ENCODE measurements at places on chromosomes 12 and 14. TPM values are rescaled to one million over a fixed set of nuclear protein-coding genes. Genes with fewer than 3 reads are reported as not detected.

DNA sequence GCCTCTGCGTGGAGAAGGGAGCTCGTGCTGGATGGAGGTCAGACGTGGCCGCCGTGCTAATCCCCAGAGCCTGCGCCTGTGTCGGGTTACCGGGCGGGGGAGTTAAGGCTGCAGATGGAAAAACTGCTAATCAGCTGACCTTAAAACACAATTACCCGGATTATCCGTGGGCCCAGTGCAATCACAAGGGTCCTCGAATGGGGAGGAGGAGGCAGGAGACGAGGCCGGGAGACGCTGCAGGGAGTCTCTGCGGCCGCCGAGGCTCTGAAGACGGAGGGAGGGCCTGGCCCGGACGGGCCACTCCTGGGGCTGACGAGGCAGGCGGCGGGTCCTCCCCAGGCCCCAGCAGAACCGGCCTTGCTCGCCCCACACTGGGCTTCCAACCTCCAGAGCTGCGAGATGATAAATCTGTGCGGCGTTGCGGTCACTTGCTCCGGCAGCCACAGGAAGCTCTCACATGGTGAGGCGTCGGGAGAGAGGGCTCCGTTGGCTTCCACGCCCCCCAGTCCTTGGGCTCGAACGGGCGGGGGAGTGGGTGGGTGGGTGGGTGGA, 32.9 kb upstream of the FBRSL1 start:
- no peak for DNase-seq

DNA sequence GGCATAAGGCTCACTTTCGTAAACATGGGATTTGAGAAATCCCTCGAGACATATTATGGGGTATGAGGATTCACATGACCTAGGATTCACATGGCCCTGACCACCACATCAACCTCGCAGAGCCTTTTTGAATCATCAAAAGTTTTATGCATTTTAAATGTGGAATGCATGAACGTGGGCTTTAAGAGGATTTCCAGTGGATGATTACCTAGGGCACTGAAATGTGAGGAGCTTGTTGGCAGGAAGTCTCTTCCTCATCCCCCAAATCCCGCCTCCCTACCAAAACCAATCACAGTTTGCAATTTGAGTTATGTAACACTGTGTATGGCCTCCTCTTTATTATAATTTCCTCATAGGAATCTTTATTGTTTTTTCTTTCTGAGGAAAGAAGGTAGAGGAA, 659.6 kb upstream of the TBX3 start:
- no peak for DNase-seq

- no peak for DNase-seq
These were observed 66.4 kb downstream of the PAWR start for GRCh38 chr12:79624378-79624777.

TM9SF1 gene
- polyA plus RNA-seq = 43.7 TPM

COX14 gene
- polyA plus RNA-seq = 35.6 TPM

CCDC85C gene
- 30.3 TPM for polyA plus RNA-seq

ANO4 gene
- 7.0 TPM for polyA plus RNA-seq

DNA sequence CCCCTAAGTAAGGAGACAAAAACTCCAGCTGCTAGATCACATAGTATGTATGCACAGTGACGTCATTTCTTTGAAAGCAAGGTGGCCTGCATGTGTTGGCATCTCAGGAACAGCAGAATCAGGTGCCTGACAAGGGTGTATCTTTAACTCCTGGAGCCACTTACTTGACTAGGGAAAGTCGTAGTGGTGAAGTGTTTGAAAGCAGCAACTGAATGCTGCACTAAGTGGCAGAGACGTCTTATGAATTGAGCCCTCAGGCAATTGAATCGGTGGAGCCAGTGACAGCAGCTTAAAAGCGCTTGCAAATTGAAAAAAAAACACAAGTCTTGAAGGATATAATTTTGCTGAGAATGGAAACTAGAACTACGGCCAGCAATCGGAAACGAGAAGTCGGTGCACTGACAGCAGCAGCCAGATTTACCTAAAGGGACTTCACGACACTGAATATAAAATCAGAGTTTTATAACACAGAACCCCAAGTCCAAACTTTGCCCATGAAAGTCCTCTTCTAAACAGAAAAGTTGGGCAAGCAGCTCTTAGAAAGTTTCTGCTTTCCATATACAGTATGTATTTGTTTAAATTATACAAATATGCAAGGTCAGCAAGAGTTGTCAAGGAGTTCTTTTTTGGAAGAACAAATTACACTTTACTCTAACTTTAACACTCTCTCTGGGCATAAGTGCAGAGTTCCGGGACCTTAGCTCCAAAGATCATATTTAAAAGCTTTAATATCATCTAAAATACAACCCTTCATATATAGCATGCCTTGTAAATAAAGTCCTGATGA, 1.1 kb downstream of the IGF1 start:
- DNase-seq = no peak

DNA sequence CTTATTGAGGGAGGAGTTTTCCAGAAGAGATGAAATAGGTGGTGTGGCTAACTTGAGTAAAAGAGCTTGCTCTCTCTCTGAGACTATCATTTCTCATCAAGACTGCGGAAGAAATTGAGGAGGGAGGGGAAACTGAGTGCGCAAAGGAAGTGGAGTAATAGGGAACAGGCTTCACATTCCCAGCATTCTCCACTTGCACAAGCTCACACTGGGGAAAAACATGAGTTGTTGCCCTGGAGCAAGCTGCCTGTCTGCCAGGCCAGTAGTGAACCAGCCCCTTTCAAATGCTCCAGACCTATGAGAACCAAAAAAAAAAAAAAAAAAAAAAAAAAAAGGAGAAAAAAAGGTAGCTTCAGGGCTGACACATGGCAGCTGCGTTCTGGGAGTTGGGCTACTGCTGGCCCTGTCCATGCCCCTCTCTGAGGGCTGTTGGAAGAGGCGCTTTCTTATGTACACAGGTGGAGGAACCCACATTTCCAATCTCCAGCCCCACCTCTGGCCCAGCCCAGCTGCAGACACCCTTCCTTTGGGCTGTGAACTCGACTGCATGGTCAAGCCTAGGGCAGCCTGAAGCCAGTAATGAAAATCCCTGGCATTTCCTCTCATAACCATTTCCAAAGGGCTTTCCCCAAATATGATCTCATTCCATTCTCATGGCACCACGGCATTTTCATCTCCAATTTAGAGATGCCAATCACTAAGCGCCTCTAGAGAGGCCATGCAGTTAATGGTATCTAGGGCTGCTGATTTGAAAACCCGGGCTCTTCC, 32.5 kb upstream of the EMP1 start:
- DNase-seq = no peak

All from left renal pelvis (tissue), 4 donors.